NCI-H187 (cell line): ENCODE measurements at places on chromosomes 7 and 10.

- no peak for DNase-seq
These were observed 23.7 kb downstream of the TSPAN14 start for GRCh38 chr10:80477813-80478212.

GRCh38 chr7:84985073-84985784 is 201.6 kb downstream of the SEMA3D start:
- DNase-seq = no peak

DNA sequence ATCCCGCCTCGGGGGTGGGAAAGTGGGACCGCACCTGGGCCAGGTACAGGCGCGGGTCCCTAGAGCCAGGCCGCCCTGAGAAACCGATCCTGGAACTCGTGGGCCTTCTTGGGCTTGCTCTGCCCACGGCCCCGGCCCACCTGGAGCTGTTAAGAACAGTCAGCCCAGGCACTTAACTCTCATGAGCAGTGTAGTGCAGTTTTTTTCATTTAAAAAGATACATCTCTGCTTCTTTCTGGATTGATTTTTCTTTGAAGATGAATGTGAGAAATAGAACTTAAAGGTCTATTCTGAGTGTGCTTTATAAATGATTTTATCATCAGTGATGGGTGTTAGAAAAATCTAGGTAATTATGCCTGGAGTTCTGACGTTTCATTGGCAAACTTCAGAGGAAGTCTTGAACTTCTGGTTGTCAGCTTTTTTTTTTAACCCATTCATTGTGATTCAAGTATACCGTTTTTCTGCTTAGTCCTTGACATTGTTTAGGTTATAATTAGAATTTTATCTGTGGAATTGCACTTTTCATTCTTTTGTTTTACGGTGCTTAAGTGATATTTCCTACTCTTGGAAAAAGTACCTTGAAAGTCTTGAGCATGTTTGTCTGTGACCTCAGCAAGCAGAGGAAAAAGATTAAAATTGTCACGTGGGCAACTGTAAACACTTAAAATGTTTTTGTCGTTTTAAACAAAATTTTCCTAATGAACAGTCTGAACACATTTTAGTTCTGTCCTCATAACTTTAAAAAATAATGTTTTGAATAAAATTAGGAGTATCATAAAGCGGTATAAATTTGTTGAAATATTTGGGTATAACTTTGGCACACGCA is 906 bp downstream of the CDK1 start:
- DNase-seq = no peak

DNA sequence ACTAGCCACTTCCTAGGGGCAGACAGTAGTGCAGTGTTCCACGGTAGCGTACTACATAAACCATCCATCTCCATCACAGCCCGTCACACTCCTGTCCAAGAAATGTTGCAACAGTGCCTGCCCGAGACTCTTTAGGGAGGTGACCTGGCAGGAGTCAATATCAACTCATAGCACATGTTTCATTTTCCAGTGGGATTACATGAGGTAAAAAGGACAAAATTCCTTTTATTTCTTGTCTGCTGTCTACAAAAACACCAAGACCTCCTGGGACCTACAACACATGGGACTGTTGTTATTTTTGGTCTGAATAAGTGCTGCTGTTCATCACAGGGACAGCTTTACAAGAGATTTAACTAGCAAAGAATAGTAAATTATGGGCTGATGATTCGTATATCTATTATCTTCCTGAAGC is 99.9 kb downstream of the MPP7 start:
- no peak for DNase-seq

GRCh38 chr7:39617005-39617404 is 6.4 kb upstream of the RALA start:
- no peak for DNase-seq

GRCh38 chr10:117670116-117670904 is 127.8 kb downstream of the EMX2 start:
- no peak for DNase-seq

- no peak for DNase-seq
These were observed 9.7 kb upstream of the SLC25A16 start for GRCh38 chr10:68536973-68537372.

GRCh38 chr7:135083005-135083404 is 64.9 kb upstream of the TMEM140 start:
- DNase-seq = no peak

GRCh38 chr7:155858521-155859061 is 46.3 kb upstream of the SHH start:
- no peak for DNase-seq
